ENCODE measurements at places on chromosomes 3 and 15.

- DNase-seq, result peak; percentile 54
Measured at GRCh38 chr3:106114848-106115247, 246.0 kb upstream of the CBLB start.

- no peak for DNase-seq
Measured at GRCh38 chr3:195196266-195196665, 74.7 kb downstream of the XXYLT1 start.

- no peak for DNase-seq
Measured at GRCh38 chr15:96503276-96503675, 172.8 kb downstream of the NR2F2 start.

DNA sequence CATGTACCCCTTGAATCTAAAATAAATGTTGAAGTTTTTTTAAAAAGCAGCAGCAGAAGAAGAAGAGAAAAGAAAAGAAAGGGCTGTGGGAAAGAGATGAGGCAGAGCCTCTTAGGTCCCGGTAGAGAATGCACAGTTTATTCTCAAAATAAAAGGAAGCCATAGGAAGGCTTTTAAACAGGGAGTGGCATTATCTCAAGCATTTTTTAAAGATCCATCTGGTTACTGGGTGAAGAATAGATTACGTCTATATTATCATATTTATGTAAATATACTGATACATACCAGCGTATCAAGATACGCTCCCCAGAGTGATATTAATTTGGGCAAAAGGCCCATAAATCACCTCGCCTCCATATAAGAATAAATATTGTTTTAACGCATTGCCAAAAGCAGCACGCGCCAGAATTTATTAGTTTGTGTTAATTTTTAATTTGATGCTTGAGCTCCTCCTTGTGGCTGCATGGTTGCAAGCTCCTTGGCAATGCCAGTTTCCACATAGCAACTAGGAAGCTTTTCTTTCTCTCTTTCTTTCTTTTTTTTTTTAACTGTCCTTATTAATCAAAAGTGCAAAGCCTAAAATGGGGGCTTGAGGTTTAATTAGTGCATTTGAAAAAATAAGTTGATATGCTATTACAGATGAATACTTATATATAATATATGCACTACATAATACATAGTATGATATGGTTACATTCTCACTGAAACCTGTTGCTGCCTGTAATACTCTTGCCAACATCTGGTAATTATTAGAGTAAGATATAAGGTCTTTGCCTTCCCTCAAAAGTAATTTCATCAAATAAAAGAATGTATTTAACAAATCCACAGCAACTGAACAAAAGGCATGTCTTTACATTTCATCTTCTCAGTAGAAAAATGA is 242.8 kb upstream of the UBE2E2 start:
- DNase-seq, result peak; percentile 17

- DNase-seq, result no peak
Measured at GRCh38 chr3:46091741-46092701, 64.7 kb upstream of the XCR1 start.

- DNase-seq, result no peak
Measured at GRCh38 chr3:121707531-121708273, 41.8 kb downstream of the GOLGB1 start.

DNA sequence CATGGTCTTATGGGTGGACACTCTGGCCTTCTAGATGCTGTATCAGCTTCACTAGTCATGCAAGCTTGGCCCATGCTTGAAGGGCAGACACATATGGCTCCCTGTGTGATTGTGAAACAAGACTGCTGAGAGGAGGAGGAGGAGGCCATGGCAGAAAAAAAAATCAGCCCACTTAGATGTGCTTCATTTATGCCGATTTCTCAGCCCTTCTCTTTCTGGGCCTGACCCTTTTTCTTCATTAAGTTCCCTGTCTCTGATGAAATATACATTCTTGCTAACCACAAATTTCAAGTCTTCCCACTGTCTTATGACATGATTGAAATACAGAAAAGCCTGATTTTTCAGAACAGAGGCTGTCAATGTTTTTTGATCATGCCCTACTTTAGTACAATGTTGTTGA is 213.0 kb upstream of the FEZF2 start:
- DNase-seq, result no peak

GRCh38 chr15:75452865-75453702 is 1.6 kb upstream of the SIN3A start:
- DNase-seq, result peak; percentile 79
